Type B pancreatic cell (in vitro differentiated cells): ENCODE measurements at places on chromosomes 5 and 9.

- DNase-seq, result no peak
Measured at GRCh38 chr5:76162335-76162734, 79.2 kb downstream of the SV2C start.

DNA sequence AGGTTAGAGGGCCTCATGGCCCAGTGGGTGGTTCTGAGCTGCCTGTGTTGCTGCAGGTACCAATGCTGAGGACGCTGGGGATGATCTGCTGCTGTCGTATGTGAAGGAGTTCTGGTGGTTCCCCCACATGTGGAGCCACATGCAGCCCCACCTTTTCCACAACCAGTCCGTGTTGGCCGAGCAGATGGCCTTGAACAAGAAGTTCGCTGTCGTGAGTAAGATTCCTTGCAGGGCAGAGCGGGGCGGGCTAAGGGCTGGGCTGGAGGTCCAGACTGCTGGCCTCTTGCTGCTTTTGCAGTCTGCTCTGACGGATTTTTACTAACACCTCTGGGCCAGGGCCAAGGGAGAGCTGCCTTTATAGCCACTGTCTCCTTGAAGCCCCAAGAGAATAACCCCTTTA, 26.9 kb downstream of the NDST1 start:
- no peak for DNase-seq

GRCh38 chr9:91193087-91193657, 168.5 kb downstream of the AUH start:
- no peak for DNase-seq

DNA sequence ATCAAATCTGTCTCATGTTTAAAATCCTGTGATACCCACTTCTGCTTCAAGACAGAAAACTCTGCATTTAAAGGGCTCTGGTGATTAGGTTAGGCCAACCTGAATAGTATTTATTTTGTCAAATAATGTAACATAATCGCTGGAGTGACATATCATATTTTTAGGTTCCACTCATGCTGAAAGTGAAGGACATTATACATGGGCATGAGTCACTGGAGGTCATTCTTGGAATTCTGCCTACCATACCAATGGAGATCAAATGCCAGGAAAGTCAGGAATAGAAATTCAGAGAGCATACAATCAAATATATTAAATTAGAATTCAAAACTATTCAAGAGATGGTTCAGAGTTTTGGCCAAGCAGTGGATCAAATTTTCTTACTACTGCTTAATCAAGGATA, 97.1 kb upstream of the PRSS3 start:
- DNase-seq, result no peak

- no peak for DNase-seq
Measured at GRCh38 chr5:122874179-122874875, 28.9 kb downstream of the SNX24 start.

- DNase-seq, result no peak
Measured at GRCh38 chr5:117859176-117859575, 1129.2 kb downstream of the DTWD2 start.
